T follicular helper cell (primary cell): ENCODE measurements at places on chromosomes 4 and X.

DNA sequence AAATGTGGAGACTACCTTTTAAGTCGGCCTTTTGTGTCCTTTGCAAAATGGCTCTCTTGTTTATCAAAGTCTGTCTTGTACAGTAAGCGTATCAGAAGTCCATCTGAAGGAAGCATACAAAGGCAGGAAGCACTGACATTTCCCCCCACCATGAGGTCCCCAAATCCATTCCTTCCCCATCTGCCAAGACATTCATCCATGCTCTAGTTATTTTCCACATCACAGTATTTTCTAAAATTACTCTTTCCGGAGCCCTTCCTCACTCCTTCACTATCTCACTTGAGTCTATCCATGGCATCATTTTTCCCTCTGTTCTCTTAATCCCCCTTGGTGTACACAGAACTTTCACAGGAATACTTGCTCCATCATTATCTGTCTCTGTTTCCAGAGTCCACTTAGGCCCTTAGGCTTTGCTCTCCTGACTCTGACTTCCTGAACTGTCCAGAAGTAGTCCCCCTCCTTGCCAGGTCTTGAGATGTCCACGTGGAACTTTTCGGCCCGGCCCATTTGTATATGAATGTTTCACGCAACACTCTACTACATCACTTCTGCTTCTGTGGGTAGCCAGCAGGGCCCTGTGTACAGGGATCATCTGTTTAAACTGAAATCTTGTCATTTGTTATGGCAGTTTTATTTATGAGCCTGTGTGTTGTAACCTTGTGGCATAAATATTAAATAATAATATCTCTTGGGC, 2.1 kb downstream of the SEL1L3 start:
- DNase-seq: no peak

DNA sequence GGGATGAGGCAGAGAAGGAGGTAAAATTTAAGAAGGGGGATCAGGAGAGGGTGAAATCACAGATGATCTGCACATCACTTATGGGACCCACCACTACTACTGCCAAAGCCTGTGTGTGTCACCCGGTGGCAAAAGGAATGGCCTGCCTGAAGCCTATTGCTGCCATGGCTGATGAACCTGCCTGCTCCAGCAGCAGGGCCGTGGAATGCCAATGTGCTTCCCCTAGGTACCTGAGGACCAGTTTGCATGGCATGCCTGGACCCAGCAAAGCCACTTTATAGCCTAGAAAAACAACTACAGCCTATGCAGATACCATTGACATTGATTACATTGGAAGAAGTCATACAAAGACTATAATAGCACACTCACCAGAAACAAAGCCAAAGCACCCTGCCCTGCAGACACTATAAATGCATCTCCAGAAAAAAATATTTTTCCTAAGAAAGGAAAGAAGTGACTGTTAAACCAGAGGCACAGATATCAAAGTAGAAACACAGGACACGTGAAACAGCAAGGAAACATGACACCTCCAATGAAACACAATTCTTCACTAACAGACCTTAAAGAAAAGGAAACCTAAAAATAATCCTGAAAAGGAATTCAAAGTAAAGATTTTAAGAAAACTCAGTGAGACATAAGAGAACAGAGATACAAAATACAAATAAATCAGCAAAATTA, 680.7 kb upstream of the GRID2 start:
- DNase-seq: no peak

GRCh38 chr4:38782452-38783108, at the start of gene TLR10:
TSS of gene TLR10 (minus strand) at chr4:38782990. CDS start at chr4:38775590, 7,400 bp downstream.
- DNase-seq: no peak

- DNase-seq: no peak
Observed at GRCh38 chrX:106009145-106009544, 29.4 kb downstream of the SERPINA7 start.

DNA sequence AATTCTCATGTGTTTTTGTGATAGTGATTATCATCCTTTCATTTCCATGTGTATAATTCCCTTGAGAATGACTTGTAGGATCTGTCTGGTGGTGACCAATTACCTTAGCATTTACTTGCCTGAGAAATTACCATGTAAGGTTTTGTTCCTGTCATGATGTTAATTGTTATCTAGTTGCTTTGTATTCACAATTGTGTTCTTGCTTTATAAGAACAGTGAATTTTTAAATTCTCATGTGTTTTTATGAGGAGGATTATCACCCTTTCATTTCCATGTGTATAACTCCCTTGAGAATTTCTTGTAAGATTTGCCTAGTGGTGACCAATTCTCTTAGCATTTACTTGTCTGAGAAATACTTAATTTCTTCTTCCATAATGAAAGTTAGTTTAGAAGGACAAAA, 758.2 kb upstream of the NDST4 start:
- no peak for DNase-seq

GRCh38 chr4:105923497-105924238, 28.4 kb downstream of the NPNT start:
- DNase-seq: no peak

DNA sequence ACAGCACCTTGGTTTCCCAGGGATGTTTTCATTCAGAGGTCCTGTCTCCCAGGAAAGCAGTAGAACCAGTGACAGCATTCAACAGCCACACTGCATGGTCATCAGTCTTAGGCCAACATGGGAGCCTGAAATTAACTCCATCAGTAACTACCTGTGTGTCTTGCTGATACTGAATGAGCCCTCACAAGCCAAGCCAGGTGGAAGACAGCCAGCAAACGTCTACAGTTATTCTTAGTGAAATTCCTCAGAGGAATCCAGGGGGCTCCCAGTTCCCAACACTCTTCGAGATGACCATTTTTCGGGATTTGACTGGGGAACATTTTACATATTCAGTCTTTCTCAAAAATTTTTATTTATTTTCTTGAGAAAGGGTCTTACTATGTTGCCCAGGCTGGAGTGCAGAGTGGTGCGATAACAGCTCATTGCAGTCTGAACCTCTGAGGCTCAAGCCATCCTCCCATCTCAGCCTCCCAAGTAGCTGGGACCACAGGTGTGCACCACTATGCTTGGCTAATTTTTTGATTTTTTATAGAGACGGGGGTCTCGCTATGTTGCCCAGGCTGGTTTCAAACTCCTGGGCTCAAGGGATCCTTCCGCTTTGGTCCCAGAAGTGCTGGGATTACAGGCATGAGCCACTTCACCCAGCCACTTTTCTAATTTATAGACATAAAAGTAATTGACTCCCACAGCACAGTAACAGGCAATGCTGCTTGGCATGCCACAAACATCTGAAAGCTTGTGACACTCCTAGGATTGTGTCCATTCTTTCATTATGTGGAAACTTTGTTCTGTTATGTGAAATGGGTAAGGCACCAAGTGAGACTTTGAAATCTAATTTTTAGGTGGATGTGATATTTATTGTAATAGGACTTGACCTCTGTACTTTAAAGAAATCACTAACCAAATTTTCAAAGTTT, 116.9 kb downstream of the SOWAHB start:
- no peak for DNase-seq

DNA sequence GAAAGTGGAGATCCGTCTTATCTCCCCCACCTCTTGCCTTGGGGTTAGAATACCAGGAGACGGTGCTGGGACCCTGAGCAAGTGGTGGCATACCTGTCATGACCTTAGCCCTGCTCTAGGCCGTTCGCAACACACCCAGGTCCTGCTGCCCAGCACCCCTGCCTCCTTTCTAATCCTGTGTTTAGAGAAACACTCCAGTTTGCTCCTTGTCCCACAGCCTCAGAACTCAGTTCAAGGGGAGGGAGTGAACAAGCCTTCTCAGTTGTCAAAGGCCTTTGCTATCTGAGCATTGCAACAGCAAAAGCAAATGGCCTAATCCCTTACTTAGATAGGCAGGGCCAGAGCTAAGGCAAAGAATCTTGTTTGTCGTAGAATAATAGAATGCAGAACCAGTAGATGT, 67.9 kb downstream of the CHRNA9 start:
- DNase-seq: no peak

GRCh38 chrX:39000802-39001201, 199.5 kb downstream of the MID1IP1 start:
- DNase-seq: no peak

GRCh38 chr4:18689308-18690115, 668.0 kb upstream of the LCORL start:
- peak; percentile 1 for DNase-seq

DNA sequence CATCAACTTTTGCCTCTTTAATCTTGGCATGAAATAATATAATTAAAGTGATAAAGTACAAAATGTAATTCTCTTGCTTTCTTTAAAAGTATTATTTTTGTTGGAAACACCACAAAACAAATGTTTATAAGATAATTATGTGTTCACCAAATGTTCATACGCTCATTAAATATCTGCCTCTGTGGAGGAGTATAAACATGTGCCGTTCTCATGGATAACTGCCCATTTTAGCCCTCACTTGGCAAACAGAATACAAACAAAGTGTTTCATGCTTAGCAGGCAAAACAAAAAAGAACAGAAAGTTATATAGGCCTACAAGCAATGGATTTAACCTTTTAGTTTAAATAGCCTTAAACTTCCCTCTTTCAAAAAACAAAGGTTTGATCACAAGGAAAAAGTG, 800.5 kb upstream of the DIAPH2 start:
- no peak for DNase-seq

- no peak for DNase-seq
Observed at GRCh38 chrX:3271834-3272186, 74.6 kb downstream of the MXRA5 start.

DNA sequence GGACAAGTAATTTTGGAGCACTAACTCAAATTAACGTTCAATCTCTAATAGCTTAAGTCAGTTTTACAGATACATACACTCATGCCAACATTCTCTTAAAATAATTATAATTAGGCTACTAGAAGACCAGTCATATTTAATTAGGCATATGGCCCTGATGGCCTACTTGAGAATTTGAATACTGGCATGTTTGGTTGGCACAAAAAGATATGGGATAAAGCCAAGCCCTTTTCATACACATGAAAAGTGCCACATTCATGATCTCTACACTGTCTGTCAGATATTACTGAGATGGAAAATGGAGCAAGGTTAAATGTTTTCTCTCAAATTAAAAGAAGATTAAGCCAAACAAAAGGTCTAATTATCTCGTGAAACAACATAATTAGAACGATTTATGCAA, 1091.0 kb downstream of the C4orf33 start:
- DNase-seq: no peak
